ENCODE measurements at places on chromosomes 2 and 18. TPM values are rescaled to one million over a fixed set of nuclear protein-coding genes. Genes with fewer than 3 reads are reported as not detected.
A peak's percentile ranks its signal among the peaks of the same experiment; 100 is the strongest.

LPIN2 gene
- total RNA-seq, result 52.3 TPM

CXCR1 gene
- total RNA-seq, result 0.09 TPM

IL36RN gene
- total RNA-seq, result not detected

RAB31 gene
- 77.1 TPM for total RNA-seq

- no peaks in the 10 kb centered on the region for H3K27me3 ChIP-seq
- no peak overlapping the region for H3K4me3 ChIP-seq
- H3K27ac ChIP-seq, result no peak overlapping the region
- H3K4me1 ChIP-seq, result peaks cover 2% of the 10 kb centered on the region
Observed at GRCh38 chr2:203510256-203510940, 24.7 kb downstream of the RAPH1 start.

DNA sequence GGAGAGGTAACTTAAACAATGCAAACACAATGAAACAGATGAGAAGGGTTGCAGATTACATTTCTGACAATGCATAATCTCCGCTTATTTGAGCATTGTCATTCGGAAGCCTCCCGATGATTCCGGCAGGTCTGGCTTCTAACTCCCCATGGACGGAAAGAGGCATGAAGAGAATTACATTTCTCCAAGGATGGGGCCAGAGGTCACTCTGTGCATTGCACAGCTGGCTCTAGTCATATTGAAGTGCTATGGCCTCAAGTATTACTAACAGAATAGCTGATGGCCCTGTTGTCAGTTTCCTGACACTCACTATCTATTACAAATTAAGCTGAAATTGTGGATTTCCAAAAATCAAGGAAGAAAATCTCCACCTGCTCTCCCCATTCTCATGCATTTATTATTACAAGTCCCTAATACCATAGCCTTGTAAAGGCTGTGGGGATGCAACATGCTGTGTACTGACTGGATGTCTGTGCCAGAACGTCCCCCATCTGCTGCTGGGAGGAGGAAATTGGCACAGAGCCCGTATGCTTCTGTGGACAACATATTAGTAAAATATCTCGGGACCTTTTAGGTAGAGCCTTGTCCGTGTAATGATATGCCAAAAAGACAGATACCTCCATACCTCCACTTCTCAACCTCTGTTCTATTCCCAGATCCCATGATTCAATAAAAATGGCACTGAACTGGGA is 168.1 kb downstream of the SETBP1 start:
- H3K36me3 ChIP-seq, result no peaks in the 10 kb centered on the region
- H3K27me3 ChIP-seq, result no peaks in the 10 kb centered on the region
- H3K4me1 ChIP-seq, result peaks cover 24% of the 10 kb centered on the region
- DNase-seq, result no peak
- H3K4me3 ChIP-seq, result no peak overlapping the region
- peak overlapping the region; percentile 2 for H3K27ac ChIP-seq

DNA sequence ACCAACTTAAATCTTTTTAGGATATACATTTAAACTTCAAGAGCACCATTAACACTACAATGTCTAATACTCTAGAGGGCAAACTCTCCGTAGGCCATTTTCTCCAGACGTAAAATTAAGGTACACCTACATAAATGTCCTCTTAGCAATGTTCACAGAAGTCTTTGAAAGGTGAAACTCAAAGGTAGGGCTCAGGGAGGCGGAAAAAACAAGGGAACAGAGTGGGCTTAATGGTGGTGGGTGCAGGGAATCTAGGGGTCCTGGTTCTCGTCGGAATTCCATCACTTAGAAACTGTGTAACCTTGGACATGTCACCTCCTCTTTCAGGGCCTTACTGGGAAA is 668 bp downstream of the NFU1 start:
- DNase-seq, result peak; percentile 74
- H3K27me3 ChIP-seq, result no peaks in the 10 kb centered on the region
- no peaks in the 10 kb centered on the region for H3K36me3 ChIP-seq
- peak overlapping the region; percentile 95 for H3K27ac ChIP-seq
- H3K4me1 ChIP-seq, result peaks cover 20% of the 10 kb centered on the region

- no peak for DNase-seq
- no peaks in the 10 kb centered on the region for H3K27me3 ChIP-seq
- H3K4me1 ChIP-seq, result no peaks in the 10 kb centered on the region
- H3K4me3 ChIP-seq, result no peak overlapping the region
- H3K36me3 ChIP-seq, result no peaks in the 10 kb centered on the region
- H3K27ac ChIP-seq, result no peak overlapping the region
Observed at GRCh38 chr2:98324181-98324580, 22.1 kb upstream of the CNGA3 start.

- H3K27ac ChIP-seq, result no peak overlapping the region
- no peaks in the 10 kb centered on the region for H3K27me3 ChIP-seq
- H3K4me3 ChIP-seq, result no peak overlapping the region
- H3K4me1 ChIP-seq, result no peaks in the 10 kb centered on the region
- DNase-seq, result no peak
Observed at GRCh38 chr2:28347596-28347995, 45.1 kb upstream of the FOSL2 start.

DNA sequence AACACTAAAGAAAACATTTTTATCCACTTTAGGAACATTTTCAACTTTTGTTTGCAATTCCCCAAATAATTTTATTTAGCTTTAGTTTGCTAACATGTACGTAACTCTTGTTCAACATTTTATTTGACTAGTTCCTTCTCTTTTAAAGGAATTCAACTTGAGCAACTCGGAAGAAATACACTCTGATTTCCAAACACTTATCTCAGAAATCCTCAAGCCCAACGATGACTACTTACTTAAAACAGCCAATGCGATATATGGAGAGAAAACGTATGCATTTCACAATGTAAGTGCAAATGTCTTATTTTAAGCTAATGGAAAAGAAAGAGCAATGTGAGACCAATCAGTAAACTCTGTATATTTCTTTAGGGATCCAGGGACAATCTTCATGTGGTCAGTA is 10.1 kb downstream of the SERPINB10 start:
- H3K4me3 ChIP-seq, result no peak overlapping the region
- DNase-seq, result no peak
- no peaks in the 10 kb centered on the region for H3K36me3 ChIP-seq
- no peaks in the 10 kb centered on the region for H3K4me1 ChIP-seq
- H3K27ac ChIP-seq, result no peak overlapping the region

- no peak overlapping the region for H3K27ac ChIP-seq
- no peak overlapping the region for H3K4me3 ChIP-seq
- H3K4me1 ChIP-seq, result no peaks in the 10 kb centered on the region
- H3K36me3 ChIP-seq, result no peaks in the 10 kb centered on the region
Observed at GRCh38 chr2:52454962-52455361, 1312.6 kb upstream of the CHAC2 start.

DNA sequence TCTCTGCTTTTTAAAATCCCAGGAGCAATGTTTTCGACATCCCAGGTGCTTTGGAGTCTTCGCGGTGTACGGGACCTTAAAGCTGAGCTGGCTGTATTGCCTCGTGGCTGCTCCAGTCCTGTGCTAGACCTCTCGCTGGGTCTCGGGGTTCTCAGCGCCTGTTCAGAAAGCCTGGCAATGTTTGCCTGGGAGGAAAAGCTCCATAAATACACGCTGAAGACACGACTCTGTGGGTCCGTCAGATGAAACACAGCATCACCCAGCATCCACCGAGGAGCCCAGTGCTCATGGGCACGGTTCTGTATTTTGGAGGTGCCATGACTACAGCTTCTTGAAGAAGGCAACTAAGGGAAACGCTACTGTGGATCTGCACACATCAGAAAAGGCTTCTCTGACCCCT is 21.6 kb downstream of the MBP start:
- DNase-seq, result no peak
- no peaks in the 10 kb centered on the region for H3K27me3 ChIP-seq
- no peaks in the 10 kb centered on the region for H3K36me3 ChIP-seq
- no peak overlapping the region for H3K4me3 ChIP-seq
- H3K27ac ChIP-seq, result no peak overlapping the region

DNA sequence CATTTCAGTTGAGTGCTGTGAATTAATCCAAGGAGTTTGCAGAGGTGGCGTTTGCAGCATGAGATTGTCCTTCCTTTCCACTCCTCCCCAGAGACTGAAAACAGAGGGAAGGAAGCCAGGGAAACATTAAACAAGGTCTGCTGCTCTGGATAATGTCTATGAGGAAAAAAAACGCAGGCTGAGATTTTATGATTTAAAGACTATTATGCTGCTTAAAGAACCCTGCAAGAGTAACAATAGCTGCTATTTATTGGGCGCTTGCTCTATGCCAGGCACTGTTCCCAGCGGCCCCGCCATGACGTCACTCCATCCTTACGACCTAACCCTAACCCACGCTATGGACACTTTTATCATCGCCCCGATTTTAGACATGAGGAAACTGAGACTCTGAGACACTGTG is 222.4 kb downstream of the BCL2 start:
- H3K4me3 ChIP-seq, result no peak overlapping the region
- H3K27me3 ChIP-seq, result no peaks in the 10 kb centered on the region
- H3K36me3 ChIP-seq, result no peaks in the 10 kb centered on the region
- DNase-seq, result no peak
- H3K4me1 ChIP-seq, result no peaks in the 10 kb centered on the region

DNA sequence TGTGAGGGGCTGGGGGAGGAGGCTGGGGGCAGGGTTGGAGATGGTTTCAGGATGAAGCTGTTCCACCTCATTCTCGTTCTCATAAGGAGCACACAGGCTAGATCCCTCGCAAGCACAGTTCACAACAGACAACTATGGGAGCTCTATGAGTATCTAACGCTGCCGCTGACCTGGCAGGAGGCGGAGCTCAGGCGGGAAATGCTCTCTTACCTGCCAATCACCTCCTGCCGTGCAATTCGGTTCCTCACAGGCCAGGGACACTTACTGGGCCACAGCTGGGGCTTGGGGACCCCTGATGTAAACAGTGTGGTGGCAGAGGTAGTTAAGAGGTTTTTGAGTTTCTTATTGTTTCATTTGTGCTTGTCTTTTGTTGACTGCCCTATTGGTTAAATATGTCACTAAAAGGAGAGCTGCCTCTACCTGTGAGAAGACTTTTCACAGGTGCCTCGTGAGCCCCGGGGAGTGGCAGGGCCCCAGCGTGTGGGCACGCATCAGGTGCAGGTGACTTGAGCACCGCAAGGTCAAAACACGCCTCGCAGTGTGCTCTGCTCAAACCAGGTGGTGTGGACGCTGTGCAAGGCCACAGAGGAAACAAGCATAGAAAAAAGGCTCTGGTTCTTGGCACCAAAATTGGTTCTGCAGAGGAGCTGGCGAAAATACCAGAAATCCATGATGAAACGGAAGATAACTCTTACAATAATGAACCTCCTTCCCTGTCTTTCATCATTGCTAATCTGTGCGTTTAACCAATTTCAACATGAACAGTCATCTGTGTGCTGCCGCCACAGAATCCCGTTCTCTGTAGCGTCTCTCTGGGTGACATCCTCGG is 10.2 kb downstream of the MLPH start:
- H3K36me3 ChIP-seq, result no peaks in the 10 kb centered on the region
- H3K27ac ChIP-seq, result no peak overlapping the region
- DNase-seq, result no peak
- no peaks in the 10 kb centered on the region for H3K27me3 ChIP-seq
- H3K4me1 ChIP-seq, result no peaks in the 10 kb centered on the region

Data from kidney (tissue), 22 donors.